ELR (cell line): ENCODE measurements at places on chromosomes 11 and 22.
A peak's percentile ranks its signal among the peaks of the same experiment; 100 is the strongest.

DNA sequence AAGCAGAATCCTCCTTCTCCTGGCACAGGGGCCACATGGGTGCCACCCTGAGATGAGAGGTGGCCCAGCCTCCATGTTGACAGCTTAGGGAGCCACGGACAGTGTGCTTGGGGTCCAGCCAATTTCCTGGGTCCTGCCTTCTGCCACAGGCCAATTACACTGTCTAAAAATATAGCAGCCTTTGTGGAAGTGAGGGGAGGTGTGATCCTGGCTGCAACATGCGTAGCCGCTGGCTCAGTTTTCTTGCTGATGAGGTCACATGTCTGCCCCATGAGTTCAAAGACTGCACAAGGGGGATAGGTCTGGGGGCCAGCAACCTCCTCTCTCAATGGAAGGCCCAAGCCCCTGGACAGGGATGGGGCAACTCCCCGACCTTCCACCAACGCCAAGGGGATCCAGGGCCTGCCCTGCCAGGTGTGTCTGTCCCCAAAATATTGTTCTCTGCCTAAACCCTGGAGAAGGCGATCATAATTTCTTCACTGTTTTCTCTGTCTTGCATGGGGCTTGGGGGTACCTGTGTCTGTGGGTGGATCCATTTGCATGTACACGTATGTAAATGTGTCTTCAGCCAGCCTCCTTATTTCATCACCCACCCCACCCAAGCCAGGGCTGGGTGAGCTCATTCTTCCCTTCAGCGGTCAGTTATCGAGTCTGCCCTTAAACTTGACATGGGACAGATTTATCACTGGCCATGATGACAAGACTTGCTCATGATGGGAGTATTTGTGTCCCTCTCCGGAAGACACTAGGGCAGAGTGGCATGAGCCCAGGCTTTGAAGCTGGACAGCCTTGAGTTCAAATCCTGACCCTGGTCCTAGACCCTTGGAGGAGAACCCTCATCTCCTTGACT is 59.4 kb downstream of the OTOG start:
- DNase-seq = no peak

DNA sequence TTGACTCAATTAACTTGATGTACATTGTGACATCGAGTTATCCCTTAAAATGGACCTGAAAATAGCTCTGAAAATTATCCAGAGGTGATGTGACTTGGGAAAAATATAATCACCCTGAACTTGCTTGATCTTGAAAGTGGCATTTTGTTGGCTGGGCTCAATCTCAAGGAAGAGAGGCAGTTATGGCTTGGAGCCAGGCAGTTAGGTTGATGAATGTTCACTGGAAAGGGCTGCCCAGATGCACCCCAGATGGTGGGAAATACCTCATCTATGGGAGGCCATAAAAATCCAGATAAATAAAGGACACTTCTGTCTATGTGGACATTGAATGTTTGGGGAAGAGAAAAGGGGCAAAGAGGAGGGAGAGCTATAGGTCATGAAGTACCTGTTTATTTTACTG is 55.7 kb upstream of the OR5AN1 start:
- DNase-seq = no peak

GRCh38 chr11:66112041-66112491 is 42.0 kb downstream of the PACS1 start:
- DNase-seq = peak; percentile 15

DNA sequence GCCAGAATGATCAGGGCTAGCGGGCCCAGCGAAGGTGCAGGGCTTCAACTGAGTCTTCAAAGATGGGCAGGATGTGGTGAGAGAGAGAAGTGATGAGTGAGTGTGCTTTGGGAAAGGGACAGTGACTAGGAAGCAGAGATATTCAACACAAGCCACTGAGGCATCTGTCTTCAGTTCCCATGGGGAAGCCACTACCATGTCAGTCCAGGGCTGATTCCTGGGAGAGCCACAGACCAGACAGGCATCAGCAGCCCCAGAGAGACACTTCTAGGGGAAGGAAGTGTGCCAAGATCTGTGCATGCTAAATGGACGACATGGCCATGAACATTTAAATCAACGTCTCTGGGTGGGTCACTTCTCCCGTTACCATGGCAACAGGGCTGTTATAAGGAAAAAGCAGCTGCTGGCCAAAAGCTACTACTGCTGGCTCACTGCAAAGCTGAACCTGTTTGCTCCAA is 28.5 kb downstream of the P4HA3 start:
- DNase-seq = peak; percentile 25

DNA sequence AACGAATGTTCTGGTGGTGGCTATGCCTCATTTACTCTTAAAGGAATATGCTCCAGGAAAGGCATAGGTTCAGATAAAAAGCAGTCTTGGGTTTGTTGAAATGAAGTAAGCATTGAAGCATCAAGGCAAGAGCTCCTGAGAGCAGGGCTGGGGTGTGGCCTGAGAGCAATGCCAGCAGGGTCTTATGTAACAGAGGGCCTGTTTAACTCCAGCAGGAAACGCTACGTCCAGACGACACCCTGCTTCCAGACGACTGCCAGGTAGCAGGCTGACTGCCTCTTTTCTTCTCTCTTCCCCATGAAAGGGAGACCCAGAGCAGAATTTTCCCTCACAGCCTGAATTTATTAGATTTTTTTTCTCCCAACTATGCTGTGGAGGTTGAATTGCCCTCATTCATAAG is 127.2 kb upstream of the SLC5A12 start:
- DNase-seq = no peak

- DNase-seq = no peak
Measured at GRCh38 chr22:27490080-27490479, 311.5 kb downstream of the MN1 start.

- DNase-seq = no peak
Measured at GRCh38 chr22:27990451-27990840, 71.4 kb upstream of the PITPNB start.
